ENCODE measurements at places on chromosomes 3 and 15.

DNA sequence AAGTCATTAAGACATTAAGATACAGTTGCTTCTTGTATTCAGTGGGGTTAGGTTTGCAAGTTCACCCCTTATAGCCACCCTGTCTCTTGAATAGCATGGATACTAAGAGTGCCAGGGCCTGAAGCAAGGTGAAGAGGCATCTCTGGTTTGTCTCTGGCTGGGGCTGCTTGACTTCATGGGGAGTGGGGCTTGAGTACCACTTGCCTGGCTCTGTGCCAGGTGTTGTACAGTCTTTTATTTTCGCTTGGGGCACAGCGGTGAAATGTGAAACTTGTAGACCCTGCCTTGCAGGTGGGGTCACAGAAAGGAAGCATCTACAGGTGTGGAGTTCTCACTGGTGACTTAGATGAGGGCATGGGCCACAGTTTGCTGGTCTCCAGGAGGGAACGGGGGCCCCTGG lies 152.1 kb downstream of the PDE8A start:
- DNase-seq, result no peak

DNA sequence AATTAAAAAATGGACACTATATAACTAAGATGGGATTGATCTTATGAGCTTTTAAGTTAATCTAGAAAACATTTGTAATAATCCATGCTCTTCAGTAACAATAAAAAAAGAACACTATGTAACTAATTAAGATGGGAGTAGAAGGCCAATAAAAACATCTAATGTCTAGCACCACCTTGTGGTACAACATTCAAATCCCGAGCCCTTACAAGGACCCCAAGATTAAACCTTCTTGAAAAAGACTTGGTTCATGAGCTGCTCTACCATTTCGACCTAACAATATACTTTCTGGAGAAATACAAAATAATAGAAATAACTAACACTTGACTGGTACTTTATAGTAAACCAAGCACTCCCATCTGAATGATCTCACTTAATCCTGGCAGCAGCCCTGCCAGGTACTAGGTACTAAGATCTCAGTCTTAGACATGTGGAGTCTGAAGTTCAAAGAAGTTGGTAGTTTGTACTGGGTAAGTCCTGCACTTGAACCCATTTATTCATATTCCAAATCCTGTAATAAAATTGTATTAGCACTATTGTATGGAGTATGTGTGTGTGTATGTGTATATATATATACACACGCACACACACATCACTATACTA lies 21.8 kb downstream of the METTL6 start:
- DNase-seq, result peak; percentile 44

DNA sequence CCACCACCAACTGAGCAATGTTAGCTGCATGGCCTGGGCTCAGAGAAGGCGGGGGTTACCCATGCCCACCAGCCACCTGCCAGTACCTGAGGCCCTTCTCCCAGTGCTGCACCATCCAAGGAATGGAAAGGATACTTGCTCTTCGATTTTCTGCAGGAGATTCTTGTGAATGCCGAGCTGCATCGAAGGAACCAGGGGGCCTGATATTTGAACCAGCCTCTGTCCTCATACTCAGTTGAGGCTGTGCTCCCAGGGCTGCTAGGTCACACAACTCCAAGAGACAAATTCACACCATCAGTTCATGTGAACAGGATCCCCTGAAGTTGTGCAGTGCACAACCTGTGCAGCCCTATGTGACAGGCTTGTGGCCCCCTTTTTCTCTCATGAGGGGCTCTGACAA lies 18.0 kb downstream of the PLA2G4F start:
- DNase-seq, result no peak

DNA sequence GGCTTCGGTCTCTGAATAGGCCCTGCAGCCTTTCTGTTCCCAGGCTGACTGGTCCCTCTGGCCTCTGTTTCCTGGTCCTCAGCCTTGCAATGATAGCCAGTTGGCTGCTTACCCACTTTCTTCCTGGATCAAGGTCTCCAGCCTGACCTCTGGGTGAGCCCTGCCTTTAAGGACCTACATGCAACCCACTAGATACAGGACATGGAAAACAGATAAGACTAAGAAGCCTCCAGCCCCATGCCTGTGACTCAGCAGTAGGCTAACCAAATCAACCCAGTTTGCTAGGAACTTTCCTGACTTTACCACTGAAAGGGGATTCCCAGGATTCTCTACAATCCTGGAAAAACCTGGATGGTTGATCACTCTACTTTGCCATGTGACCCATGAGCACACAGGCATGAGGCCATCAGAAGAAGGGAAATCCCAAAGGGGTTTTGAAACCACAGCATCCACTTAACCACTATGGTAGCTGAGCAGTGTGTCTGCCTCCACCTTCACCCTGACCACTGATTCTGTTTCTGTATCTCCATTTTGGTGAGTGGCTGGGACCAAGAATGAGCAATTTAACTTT lies 188.1 kb downstream of the CHST2 start:
- no peak for DNase-seq

DNA sequence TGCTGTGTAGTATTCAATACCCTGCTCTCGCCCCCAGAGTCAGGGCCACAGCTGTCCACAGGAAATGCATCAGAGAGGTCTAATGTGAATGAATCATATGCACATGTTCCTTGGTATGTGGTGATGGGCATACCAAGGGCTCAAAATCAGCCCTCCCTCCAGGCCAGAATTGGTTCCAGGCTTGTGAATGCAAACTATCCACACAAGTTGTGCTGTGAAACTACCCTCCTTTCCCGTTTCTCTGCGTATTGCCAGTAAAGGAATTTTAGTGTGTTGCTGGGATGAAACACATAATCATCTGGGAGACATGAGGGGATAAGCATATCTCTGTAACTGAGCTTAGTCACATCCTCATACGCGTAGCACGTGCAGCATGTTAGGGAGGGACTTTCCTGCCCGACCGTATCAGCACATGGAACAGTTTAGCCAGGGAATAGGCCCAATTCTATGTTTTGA lies 9.2 kb upstream of the MME start:
- DNase-seq, result no peak

- DNase-seq, result no peak
Observed at GRCh38 chr15:71612397-71612722, 198.0 kb upstream of the NR2E3 start.

DNA sequence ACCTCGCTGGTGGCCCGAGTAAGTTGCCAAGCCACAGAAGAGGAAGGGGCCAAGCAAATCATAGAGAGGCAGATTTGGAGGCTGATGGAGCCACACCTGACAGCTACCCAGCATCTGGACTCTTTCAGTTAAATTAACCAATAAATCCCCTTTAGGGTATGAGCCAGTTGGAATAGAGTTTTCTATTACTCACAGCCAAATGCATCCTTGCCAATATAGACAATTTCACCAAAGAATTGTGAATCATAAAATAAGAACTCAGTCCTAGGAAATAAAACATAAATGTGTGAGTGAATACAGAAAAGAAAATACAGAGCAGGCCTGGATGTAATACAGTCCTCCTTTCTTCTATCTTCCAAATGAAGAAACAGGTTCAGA lies 161.6 kb upstream of the ANKRD28 start:
- DNase-seq, result no peak

DNA sequence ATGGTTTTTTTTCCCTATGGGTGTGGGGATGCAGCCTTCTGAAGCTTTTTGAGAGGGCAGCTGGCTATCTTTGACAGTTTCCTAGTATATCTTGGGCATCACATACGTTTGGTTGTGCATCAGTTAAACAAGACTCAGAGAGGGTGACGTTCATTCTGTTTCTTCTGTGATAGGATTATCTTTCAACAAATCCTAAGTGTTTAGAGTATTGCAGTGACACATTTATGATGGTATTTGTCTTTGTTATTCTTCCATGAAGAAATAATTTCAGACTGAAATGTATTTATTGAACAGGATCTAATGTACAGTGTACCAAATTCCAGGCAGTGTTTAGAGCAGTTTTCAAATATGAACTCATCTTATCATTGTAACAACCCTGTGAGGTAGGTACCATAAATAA lies 114.4 kb downstream of the PLCL2 start:
- DNase-seq, result no peak

- no peak for DNase-seq
Observed at GRCh38 chr15:91632176-91632575, 221.3 kb upstream of the SLCO3A1 start.

All from spinal cord (tissue), 10 donors.